ENCODE measurements at places on chromosomes 7 and 10.

DNA sequence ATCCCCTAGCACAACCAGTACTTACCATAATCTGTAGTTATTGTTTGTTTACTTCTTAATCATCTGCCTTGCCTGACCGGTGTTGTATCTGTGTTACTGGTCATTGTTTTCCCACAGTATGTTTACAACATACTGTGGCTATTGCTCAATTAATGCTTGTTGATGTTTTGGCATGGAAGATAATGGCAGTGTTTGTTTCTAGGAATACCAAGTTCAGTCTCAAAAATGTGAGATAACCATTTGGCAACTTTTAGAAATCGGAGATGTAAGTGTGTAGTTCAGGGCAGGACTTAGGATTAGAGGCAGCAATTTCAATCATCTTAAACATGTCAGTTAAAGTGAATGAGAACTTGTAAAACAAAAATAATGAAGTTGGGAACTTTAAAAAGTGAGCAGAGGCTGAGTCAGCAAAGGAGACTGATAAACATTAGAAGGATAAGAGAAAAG lies 8.2 kb downstream of the MINDY3 start:
- no peak for DNase-seq

DNA sequence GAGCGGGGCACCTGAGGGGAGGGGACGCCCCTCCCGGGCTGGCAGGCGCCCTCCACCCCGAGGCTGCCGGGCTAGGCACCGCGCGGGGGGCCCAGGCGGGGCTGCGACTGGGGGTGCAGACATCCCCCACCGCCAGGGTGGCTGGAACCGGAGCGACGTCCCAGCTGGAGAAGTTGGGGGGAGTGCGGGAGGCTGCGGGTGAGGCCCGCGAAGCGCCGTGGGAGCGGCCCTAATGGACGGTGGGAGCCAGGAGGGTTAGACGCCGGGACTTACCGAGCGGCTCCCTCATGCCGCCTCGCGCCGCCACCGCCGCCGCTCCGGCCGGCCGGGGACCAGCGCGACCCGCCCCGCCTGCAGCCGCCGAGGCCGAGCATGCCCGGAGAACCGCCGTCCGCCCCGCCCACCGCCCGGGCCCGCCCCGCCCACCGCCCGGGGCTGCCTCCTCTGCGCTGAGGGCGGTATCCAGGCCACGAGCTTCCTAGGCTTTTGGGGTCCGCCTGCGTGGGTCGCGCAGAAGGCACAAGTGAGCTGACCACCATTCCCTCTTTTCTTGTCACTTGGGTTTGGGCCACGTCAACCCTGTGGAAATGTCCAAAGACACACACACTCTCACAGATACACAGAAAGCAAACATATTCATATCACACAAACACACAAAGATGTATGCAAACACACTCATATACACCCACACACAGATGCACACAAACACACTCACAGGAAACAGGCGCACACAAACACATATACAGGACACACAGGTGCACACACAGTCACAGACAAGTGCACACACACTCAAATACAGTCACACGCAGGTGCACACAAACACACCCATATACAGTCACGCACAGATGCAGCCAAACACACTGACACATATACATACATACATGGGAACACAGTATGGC lies at the start of gene JCAD:
JCAD (minus strand) TSS at position 378 of the 899 bp plus-strand sequence. CDS start 11,774 bp downstream, outside the sequence.
- DNase-seq, result peak; percentile 90

- no peak for DNase-seq
Measured at GRCh38 chr7:55013851-55014250, 5.0 kb upstream of the EGFR start.

GRCh38 chr7:128167042-128167701 lies 73.9 kb upstream of the LEP start:
- DNase-seq, result peak; percentile 55

GRCh38 chr10:12194752-12195271 lies 879 bp downstream of the NUDT5 start:
- peak; percentile 43 for DNase-seq

GRCh38 chr7:44375926-44376342 lies 50.5 kb upstream of the CAMK2B start:
- no peak for DNase-seq

GRCh38 chr7:132257253-132257652 lies 319.0 kb downstream of the PLXNA4 start:
- DNase-seq, result no peak
